ENCODE measurements at places on chromosomes 16 and 17. TPM values are rescaled to one million over a fixed set of nuclear protein-coding genes. Genes with fewer than 3 reads are reported as not detected.

- no peak for DNase-seq
Observed at GRCh38 chr17:19736071-19736470, 12.0 kb downstream of the ALDH3A1 start.

- DNase-seq = no peak
Observed at GRCh38 chr16:54313789-54314188, 27.2 kb upstream of the IRX3 start.

GRCh38 chr16:19105891-19106624 lies 7.7 kb upstream of the ITPRIPL2 start:
- no peak for DNase-seq

DNA sequence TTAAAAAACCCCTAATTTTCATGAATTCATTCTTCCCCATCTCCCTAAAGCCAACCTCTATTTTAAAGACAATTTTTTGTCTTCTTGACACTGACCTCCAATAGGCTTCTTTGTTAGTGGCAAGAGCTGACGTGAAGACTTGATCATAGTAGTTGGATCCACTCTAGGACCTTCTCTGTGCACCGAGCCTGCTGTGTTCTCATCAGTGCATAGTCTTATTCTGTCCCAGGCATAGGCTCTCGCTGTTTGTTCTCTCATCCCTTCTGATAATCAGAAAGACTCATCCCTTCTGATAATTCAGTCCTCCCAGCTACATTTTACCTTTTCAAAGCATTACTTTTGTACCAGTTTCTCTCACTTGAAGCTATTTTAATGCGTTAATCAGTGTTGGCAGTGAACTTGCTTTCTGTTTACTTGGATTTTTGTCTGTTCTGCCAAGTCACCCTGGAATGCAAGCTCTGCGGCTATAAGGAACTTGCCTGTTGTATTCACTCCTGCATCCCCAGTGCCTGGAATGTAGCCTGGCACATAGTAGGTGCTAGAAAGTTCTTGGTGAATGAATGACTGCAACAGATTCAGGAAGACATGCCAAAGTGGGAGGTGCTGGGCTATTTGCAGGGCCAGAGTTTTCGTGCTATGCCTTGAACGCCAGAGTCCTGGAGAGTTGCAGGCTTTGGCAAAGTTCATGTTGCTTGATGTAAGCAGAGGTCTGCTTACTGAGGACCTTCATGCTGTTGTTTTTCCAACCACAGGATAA lies 147.6 kb upstream of the MPHOSPH6 start:
- no peak for DNase-seq

- DNase-seq = no peak
Observed at GRCh38 chr17:19945009-19945626, 32.5 kb downstream of the AKAP10 start.

DNA sequence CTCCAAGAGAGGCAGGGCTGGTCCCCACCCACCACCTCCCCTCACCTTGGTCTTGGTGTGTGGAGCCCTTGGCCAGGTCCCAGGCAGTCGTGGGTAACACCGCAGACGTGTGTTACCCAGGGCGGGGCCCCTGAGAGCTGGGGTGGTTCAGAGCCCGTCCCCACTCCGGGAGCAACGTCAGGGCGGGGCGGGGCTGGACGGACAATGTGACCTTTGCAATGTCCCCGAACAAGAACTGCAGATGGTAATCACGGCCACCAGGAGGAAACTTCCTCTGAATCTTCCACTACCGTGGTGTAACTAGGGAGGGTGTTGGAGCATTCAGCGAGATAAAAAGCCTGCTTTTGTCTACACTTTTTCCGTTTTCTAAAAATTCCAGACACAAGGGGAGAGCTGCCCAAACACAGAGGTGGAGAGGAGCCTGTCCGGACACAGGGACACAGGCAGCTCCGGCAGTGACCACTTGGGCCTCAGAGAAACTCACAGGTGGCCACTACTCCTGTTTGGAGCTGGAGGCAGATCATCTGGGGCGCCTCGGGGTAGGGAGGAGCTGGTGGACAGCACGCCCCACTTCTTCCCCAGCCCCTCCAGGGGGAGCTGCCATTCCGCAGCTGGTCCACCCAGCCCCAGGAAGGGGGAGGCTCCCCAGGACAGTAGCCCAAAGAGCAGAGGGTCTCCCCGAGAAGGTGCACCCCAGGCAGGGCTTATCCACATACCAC lies 14.2 kb upstream of the SLC38A10 start:
- DNase-seq = peak; percentile 75

TRPV3 gene
- 8.9 TPM for total RNA-seq

DNA sequence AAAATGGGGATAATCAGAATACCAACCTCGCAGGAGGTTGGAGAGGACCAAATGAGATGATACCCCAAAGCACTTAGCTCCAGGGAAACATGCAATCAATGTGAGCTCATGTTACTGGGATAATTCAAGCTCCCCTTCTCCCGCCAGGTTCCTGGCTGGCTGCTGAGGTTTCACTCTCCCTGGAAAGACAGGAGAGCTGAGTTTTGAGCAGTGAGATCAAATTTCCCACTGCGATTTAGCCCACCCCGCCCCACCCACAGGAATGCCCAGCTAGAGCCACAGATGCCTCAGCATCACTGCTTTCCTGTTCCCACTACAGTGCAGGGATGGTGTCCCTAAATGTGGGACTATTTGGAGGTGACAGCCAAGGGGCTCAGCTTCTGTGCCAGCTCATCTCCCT lies 56.7 kb downstream of the ZNF423 start:
- no peak for DNase-seq

- peak; percentile 25 for DNase-seq
Observed at GRCh38 chr16:83967838-83968305, at the start of gene NECAB2. NECAB2 (plus strand) TSS chr16:83968244; CDS start chr16:83968649, 405 bp downstream.

GRCh38 chr17:45666046-45666600 lies 118.0 kb upstream of the CRHR1 start:
- no peak for DNase-seq

GDPD3 gene
- total RNA-seq = not detected

DNA sequence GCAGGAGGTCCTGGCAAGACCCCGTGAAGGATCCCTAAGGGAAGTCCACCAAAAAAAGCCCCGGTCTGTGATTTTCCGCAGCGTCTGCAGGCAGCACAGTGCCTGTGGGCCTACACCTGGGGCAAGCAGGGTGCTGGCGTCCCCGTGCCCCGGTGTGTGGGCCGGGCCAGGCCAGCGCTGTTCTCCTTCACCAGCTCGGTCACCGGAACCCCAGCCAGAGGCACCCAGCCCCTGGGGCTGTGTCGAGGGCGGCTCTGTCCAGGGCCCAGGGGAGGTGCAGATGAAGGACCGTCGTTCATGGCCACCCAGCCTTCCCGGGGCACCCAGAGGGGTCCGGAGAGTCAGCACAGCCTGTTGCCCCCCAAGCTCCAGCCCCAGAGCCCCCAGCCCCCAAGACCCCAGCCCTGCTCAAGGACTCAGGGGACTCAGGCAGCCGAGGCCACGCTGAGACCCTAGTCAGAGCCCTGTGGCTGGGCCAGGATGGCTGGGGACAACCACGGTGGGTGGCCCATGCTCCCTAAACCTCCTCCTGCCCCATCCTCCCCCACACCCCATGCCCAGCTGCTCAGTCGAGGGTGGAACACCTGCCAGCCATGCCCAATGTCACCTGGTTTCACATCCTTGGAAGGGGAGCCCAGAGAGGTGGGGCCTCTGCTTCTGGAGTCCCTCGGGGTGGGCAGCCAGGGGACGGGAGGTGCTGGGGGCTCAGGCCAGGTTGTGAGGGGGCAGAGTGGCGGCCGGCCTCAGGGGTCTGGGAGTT lies 5.7 kb upstream of the C1QTNF8 start:
- no peak for DNase-seq

DNA sequence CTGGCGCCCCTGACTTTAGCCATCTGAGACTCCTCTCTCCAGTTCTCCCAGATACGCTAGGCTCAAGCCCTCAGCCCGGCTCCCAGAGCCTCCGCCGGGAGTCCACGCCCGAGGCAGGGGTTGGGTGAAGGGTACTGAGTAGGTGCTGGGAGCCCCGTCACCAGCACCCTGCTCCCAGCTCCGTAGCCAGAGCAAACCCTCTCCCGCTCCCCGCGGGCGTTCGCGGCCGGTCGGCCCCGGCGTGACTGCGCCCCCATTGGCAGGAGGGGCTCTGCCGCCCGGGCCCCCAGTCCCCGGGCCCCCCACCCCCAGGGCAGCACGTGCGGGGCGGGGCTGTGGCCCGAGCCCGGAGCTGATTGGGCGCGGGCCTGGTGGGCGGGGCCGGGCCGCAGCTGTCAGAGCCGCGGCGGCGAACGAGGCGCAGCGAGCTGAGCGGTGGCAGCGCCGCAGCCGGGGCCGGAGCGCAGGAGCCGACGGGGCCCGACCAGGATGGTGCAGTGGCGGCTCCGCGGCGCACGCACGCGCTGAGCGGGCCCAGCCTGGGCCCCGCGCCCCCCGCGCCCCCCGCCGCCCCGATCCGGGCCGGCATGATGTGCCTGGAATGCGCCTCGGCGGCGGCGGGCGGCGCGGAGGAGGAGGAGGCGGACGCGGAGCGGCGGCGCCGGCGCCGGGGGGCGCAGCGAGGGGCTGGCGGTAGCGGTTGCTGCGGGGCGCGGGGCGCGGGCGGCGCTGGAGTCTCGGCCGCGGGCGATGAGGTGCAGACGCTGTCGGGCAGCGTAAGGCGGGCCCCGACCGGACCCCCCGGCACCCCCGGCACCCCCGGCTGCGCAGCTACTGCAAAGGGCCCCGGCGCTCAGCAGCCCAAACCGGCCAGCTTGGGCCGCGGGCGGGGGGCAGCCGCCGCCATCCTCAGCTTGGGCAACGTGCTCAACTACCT lies at the start of gene SPNS2:
Gene SPNS2, plus strand, starts transcription at position 421 of the 937 bp plus-strand sequence. Its CDS starts 167 bp downstream, at position 588.
- peak; percentile 57 for DNase-seq

DNA sequence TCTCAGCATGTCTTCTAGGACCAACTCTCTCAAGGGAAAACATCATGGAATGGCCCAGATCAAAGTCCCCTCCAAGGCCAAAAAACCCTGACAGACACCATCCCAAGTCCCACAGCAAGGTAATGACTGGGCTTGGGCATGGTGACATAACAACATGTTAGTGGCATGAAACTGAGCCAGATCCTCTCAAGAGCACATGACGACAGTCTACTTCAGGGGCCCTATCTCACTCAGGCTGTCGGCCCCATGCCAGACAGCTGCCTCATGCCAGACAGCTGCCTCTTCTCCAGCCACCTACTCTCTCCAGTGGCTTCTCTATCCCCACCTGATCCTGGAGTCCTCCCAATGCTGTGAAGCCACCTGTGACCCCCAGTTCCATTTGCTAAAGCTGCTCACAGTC lies 18.4 kb downstream of the HSD11B2 start:
- no peak for DNase-seq

DNA sequence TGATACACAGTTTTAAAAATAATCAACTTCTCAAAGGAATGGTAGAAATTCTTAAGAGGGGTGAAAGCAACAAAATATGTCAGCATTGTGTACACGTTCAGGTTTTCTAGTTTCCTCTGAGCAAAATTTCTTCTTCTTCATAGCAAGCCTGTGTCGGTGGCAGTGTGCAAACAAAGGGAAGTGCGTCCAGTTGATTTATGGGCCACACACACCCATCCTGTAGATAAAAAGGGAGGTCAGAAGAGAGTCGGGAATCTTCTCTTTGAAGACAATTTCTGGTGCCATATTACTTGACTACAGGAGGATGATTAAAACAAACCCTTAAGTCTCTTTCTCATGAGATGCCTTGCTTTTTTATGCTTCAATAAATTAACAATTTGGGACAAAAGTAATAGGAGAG lies 484.1 kb upstream of the SALL1 start:
- DNase-seq = no peak

DNA sequence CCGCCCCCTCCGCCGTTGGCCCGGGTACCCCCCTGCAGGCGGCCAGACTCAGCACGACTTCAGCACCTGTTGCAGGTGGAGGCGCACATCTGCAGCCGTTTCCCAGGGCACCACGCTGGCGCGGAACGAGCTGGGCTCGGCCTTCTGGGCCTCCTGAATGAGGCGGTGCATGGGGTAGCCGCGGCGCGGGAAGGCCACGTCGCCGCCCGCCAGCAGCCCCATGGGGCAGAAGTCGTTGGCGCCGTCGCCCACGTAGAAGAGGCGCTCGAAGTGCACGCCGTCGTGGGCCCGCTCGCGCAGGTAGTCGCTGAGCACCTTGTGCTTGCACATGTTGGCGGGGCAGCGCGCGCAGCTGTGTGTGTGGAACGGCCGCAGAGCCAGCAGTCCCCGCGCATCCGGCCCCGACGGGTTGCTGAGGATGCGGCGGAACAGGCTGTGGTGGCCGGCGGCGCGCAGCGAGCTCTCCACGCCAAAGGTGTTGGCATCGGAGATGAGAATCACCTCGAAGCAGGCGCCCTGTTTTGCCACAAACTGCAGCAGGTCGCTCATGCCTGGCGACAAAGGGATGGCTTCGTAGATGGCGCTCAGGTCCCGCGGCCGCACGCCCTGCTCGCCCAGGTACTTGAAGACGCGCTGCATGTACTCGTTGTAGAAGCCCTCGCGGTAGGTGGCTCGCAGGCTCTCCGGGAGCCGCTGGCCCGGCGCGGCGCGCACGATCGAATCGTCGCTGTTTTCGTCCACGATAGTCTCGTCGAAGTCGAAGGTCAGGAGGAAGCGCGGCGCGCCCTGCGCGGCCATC lies 6.2 kb downstream of the PHOSPHO1 start:
- DNase-seq = no peak

DNA sequence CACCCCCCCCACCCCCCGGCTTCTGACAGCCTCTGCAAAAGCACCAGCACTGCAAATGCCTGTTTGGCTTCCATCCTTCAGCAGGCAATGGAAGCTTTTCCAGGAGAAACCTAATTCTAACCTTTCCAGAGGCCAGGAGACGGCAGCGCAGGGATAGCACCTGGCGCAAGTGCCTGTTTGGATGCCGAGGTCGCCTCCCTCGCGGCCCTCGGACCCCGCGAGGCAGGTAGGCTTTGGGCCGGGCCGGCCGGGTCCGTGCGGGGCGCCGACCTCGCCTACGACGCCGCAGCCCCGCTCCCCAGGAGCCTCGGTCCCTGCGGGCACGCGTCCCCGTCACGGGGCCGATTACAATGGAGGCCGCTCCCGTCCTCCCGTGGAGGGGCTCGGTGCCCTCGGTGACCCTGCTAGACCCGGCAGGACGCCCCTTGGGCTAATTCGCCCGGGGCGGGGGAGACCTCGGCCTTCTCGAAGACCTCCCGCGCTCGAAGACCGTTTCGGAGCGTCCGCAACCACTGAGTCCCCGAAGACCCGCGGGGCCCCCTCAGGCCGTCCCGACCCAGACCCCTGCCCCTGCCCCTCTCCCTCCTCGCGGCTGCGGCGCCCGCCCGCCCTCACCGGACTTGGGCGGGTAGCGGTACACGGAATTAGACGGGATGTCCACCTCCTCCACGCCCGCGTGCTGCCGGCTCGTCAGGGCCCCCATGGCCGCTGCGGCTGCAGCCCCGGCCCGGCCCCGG lies 587 bp downstream of the RNF157 start:
- no peak for DNase-seq

DNA sequence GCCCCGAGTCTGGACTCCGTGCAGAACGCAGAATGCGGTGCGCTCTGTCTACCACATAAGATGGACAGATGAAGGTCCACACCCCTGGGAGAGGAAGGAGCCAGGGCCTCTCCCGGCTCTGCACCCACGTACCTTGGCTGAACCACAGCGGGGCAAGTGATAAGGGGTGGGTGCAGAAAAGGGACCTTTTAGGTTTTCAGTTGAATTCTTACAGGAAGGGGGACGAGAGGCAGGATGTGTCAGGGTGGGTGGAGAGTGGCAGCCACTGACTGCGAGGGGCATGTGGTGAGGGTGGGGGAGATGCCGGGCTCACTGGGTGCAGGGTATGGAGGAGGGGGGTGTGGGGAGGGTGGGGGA lies 372 bp downstream of the CD300A start:
- no peak for DNase-seq

- DNase-seq = no peak
Observed at GRCh38 chr17:76930107-76930506, 61.9 kb downstream of the MGAT5B start.

All from umbilical cord (tissue), 2 donors.